HCEC 1CT (cell line): ENCODE measurements at places on chromosomes 1 and 21.
A peak's percentile ranks its signal among the peaks of the same experiment; 100 is the strongest.

GRCh38 chr1:154869351-154870114 is 548 bp downstream of the KCNN3 start:
- no peak for DNase-seq

GRCh38 chr1:36133484-36133883 is 8.5 kb upstream of the COL8A2 start:
- DNase-seq = peak; percentile 87

DNA sequence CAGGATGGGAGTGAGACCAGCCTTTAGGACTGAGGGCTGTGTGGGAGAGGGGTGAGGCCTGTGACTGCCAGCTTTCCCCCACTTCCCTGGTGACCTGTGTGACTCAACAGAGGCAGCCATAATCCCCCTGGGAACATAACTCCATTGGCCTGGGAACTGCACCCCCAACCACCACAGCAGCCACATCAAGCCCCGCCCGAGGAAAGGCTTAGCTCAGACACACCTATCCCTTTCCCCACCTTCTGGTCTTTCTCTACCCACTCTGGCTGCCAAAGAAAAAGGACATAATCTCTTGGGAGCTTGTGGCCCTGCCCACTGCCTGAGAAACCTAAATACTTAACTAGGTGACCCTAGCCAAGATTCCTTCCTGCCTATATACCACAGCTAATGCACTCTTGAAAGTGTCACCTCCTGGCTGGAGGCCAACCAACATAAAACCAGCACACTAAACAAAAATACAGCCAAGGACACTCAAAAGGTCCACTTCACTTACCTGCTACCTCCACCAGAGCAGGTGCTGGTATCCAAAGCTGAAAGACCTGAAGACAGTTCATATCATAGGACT is 406.6 kb upstream of the CAMK1G start:
- no peak for DNase-seq

- DNase-seq = no peak
Observed at GRCh38 chr1:91798740-91799139, 87.2 kb downstream of the TGFBR3 start.

DNA sequence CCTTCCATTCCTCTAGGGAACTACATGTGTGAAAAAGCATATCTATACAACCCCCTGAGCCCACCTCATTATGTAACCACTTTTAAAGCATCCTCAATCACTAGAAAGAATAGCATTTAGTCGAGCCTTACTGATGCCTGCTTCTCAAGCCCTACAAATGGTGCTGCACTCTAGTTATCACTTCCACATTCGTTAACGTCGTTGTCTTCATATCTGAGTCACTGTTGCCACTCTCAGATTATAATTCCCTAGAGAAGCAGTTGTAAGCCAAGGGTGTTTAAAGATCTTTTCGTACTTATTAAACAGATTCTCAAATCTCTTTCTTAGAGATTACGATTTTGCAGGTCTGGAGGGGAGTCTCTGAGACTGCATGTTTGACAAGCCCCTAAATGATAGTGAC is 16.5 kb downstream of the ATP1B1 start:
- DNase-seq = no peak

- DNase-seq = no peak
Observed at GRCh38 chr1:53562291-53562980, 103.2 kb downstream of the DMRTB1 start.

GRCh38 chr21:14383596-14384180 is 742 bp upstream of the HSPA13 start:
- DNase-seq = peak; percentile 3

- DNase-seq = no peak
Observed at GRCh38 chr1:68785328-68785727, 288.4 kb upstream of the DEPDC1 start.

- DNase-seq = no peak
Observed at GRCh38 chr1:26072305-26072704, 4.9 kb upstream of the TRIM63 start.

- no peak for DNase-seq
Observed at GRCh38 chr1:116380499-116381242, 7.6 kb downstream of the ATP1A1 start.

- no peak for DNase-seq
Observed at GRCh38 chr1:87983841-87984240, 655.2 kb downstream of the LMO4 start.

DNA sequence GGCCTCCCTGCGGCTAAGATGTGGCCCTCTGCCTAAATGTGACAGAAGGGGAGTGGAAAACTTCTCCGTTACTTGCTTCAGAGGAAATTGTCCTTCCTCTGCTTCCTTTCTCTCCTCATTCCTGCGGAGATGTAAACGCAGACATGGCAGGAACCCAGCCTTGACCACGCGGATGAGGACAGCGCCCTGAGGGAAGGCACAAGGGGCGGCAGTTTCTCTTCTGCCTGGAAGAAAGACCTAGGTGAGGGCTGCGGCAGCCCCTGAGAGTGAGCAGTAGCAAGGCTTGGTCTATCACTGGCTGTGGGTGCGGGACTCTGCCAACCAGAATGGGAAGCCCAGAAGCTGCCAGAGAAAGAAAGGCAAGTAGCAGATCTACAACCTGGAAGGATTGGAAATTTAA is 14.0 kb upstream of the CTPS1 start:
- no peak for DNase-seq

- no peak for DNase-seq
Observed at GRCh38 chr1:215650446-215651149, 83.5 kb downstream of the KCTD3 start.

GRCh38 chr21:38126666-38127303 is 130.0 kb upstream of the KCNJ15 start:
- DNase-seq = peak; percentile 27

GRCh38 chr1:182910143-182910542 is 42.8 kb downstream of the SHCBP1L start:
- no peak for DNase-seq

GRCh38 chr1:162671664-162672410 is 39.6 kb downstream of the DDR2 start:
- DNase-seq = no peak

GRCh38 chr1:244836135-244836521 is 670 bp downstream of the COX20 start:
- peak; percentile 35 for DNase-seq

- peak; percentile 83 for DNase-seq
Observed at GRCh38 chr1:224498574-224499170, 64.1 kb upstream of the WDR26 start.

- peak; percentile 45 for DNase-seq
Observed at GRCh38 chr1:174135211-174135610, 24.1 kb upstream of the RABGAP1L start.

GRCh38 chr21:34625030-34625593 is 10.2 kb upstream of the RCAN1 start:
- DNase-seq = no peak

GRCh38 chr1:116775116-116775752 is 21.0 kb downstream of the CD2 start:
- no peak for DNase-seq

DNA sequence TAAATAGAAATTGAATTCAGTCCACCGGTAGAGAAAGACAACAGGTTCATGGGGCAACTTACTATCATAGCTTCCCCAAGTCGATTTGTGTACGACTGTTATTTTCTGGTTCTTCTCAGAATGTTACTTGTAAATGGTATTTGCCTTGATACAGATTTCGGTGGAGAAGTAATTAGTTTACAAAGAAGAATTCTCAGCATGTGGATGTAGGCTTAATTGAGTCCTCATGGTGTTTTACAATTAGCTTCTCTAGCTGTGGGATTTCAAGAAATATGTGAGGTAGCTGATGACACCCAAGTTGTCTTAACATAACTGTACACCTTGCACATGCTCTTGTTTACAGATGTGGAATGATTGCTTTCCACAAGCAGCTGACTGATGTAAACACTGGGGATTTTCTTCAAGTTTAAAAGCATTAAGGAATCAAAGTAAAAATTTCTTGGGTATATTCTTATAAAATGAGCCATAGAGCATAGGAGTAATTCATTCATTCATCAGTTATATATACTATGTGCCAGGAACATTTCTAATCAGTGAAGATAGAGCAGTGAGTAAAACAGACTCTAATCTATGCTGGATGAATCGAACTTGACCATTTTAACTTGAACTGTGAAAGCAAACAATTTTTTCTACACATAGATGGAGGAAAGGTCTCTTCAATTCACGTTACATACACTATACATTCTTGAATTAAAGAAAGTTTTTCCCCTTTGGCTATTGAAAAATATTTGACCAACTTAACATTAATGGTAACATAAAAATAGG is 1.4 kb downstream of the MACO1 start:
- DNase-seq = no peak

- DNase-seq = no peak
Observed at GRCh38 chr1:114466334-114467014, 44.5 kb downstream of the TRIM33 start.

DNA sequence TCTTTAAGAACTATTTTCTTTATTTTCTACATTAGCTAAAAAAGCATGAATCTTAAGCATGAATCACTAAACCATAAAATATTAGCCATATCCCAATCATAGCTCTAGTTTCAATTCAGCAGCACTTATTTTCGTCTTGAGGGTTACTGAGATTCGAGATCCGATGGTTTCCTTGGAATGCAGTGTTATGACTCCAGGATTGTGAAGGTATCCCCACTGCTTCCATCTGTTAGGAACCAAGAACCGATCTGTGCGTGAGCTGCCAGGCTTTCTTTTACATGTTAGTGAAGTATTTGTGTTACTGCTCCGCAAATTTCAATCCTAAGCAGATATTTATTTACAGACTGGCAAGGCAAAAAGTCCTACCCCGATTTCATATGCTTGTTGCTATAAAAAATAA is 18.8 kb downstream of the TNFRSF9 start:
- DNase-seq = no peak

DNA sequence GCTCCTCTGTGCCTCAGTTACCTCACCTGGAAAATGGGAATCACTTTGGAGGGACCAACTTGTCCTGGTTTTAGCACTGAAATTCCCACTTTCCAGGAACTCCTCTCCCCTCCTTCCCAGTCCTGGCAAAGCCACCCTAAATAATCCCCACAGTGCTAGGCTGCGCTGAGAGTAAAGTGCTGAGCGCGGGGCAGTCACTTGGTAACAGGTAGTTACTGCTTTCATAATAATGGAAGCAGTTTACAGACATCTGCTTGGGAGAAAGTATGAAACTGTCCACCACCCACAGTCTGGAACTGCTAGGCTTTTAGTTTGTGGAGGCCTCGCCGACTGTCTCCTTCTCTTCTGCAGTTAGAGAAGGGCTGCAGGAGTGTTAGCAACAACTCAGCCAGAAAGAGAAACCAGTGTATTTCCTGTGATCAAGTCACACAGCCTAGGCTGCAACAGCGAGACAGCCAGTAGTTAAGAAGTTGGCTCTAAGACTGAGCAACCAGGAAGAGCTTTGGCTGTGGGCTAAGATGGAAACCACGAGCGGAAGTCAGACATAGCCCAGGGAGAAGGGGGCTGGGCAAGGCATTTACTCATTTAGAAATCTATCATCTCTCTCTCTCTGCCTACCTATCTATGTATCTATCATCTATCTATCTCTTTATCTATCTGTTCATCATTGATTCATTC is 30.8 kb upstream of the ABCG1 start:
- DNase-seq = no peak

DNA sequence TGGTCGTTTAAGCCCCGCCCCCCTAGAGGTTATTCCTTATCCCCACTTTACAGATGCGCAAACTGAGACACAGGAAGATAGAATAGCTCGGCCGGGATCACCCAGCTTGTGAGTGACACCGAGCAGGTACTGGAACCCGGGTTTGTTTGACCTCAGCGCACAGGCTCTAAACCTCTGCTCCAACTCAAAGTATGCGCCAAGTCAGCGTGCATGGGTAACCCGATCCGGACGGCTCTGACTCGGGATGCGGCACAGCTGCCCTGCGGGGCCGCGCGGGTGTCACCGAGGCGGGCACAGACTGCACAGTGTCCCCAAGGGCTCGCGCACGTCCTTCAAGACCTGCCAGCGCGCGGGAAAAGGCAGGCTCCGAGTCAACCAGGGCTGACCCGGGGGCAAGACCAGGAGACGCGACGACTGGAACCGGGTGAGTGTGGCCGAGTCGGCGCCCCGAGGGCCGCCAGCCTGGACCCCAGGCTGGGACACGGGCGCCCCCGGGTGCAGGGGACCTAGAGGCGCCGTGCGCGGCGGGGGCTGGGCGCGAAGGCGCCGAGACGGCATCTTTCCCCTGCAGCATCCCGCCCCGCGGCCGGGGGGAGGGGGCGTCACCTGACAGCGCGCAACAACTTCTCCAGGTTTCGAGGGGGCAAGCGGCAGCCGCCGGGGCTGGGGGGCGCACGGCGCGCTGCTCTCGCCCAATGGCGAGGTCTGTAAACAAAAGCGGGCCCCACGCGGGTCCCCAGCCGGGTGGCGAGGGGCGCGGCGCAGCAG is 101.9 kb upstream of the SOD1 start:
- no peak for DNase-seq

DNA sequence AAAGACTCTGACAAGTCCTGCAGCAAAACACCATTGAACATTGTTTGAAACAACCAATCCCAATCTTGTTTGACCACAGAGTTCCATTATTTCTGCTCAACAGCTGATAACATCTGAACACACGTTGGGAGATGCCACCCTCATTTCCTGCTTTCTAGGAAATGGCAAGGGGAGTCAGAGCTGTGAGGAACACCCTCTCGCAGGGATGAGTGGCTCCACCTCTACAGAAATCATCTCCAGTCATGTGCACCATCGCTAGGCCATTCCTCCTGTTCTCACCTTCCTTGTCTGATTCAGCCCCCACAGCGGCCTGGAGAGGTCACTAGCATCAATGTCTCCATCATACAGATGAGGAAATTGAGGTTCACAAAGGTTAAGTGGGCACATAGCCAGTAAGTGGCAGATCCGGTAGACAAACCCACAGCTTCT is 22.4 kb upstream of the RUNX3 start:
- DNase-seq = no peak

- no peak for DNase-seq
Observed at GRCh38 chr21:17901458-17902079, 82.4 kb upstream of the C21orf91 start.

- DNase-seq = no peak
Observed at GRCh38 chr1:112675728-112676381, 1.4 kb downstream of the MOV10 start.

- DNase-seq = no peak
Observed at GRCh38 chr1:208835097-208835463, 590.9 kb upstream of the PLXNA2 start.

DNA sequence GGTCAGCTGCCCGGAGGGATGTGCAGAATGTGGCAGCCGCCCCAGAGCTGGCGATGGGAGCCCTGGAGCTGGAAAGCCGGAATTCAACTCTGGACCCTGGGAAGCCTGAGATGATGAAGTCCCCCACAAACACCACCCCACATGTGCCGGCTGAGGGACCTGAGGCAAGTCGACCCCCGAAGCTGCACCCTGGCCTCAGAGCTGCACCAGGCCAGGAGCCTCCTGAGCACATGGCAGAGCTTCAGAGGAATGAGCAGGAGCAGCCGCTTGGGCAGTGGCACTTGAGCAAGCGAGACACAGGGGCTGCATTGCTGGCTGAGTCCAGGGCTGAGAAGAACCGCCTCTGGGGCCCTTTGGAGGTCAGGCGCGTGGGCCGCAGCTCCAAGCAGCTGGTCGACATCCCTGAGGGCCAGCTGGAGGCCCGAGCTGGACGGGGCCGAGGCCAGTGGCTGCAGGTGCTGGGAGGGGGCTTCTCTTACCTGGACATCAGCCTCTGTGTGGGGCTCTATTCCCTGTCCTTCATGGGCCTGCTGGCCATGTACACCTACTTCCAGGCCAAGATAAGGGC is 33.5 kb upstream of the LHX4 start:
- no peak for DNase-seq
